ENCODE measurements at places on chromosomes 2 and 18. TPM values are rescaled to one million over a fixed set of nuclear protein-coding genes. Genes with fewer than 3 reads are reported as not detected.

- DNase-seq: no peak
These were observed 55.7 kb downstream of the COA5 start for GRCh38 chr2:98552499-98553179.

DNA sequence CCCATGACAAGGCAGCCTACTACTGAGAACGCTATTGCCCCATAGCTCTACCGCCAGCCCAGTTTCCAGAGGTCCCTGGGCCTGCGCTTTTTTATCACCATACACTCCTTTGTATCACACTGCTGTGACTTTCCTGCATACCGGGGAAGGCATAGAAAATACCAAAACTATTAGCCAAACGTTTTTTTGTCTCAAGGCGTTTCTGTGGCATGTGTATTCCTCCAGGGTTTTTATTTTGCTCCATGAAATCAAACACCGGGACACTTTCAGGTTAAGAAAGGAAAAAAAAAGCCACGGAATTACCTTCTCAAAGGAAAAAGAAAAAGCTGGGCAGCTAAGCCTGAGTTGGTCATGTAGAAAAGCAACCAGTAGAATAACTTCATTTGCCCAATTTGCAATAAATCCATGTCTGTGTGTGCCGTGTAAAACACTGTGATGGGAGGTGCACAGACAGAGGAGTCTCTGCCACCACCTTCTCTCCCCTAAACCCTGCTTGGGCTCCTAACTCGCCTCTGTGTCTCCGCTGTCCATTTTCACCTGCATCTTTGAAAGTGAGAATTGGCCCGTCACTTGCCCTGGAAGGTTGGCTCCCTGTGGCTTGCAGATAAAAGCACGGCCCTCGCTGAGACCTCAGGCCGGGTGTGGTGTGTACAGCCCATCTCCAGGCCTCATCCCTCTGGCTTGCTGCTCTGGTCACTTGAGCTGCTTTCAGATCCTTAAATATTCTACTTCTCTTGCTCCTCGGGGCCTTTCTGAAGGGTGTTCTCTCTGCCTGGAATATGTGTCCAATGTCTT lies 1.7 kb downstream of the AMER3 start:
- no peak for DNase-seq

DNA sequence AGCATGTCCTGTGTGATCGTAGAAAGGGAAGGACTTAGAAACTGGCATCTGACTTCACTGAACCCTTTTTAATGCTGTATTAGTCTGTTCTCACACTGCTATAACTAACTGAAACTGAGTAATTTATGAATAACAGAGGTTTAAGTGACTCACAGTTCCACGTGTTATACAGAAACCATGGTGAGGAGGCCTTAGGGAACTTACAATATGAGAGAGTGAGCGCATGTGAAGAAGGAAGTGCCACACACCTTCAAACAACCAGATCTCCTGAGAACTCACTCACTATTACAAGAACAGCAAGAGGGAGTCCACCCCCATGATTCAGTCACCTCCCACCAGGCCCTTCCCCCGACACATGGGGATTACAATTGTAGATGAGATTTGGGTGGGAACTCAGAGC lies 811.3 kb downstream of the CPS1 start:
- DNase-seq: no peak

The DSEL gene
- total RNA-seq: 0.47 TPM

DNA sequence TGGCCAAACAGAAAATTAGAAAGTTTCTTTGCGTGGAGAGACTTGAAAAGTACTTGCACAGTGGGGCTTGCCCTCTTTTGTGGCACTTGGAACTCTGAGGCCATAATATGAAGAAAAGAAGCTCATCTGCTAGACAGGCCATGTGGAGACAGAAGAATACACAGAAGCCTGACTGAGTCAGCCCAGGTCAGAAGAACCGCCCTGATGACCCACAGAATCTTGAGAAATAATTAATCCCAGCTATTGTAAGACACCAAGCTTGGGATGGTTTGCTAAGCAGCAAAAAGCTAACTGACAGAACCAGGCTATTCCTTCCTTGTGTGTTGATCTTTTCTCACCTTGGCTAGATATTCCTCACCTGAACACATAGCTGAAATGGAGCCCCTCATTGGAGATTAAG lies 33.7 kb downstream of the G6PC2 start:
- no peak for DNase-seq

DNA sequence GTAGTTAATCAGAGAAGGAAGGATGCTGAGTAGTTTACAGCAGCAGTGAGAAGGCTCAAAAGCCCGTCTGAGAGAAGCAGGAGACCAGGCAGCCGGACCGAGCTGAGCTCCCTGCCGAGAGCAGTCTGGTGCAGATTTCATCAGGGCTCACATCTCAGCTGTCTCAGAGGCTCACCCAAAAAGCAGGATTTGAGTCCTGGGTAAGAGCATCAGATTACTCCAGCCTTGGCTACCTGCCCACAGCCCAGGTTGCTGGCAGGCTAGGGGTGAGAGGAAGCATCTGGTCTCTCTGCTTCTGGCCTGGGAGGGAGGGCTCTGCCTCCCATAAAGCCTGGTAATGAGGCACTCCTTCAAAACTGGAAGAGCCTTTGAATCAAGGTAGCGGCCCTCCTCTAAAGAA lies 140.5 kb downstream of the ST6GAL2 start:
- DNase-seq: no peak

- no peak for DNase-seq
These were observed 78.3 kb downstream of the VWC2L start for GRCh38 chr2:214489181-214489580.

DNA sequence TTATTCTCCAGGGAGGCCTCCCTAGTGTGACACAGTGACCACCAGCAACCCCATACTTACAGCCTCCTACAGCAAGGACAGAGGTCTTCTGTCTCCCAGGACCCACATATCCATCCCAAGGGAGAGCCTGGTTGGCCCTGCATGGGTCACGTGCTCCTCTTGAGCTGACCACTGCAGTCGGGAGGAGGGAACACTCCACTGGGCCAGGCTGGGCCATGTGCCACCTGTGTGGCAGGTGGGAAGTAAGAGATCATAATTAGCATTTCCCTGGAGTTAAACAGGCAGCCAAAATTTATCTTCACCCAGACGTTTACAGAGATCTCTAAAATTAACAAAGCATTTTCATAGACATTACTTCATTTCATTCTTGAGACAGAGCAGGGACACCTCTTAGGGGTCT lies 33.4 kb upstream of the MLPH start:
- no peak for DNase-seq

DNA sequence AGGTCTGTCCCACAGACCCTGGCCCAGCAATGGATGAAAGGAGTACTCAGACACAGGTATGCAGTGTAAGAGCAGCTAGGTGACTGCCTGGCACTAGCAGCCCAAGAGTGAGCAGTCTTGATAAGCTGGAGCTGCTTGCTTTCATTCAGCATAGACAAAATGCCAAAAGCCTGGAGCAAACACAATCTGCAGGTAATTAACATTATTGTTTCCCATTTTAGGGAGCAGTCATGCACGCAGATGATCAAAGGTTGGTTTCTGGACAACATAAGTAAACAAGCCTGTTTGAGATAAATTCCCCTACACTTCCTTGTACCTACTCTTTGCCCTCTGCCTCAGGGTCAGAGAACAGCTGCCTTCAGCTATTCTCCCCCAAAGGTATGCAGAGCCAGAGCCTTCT lies 73.7 kb upstream of the MSTN start:
- DNase-seq: peak; percentile 74

The CREG2 gene
- not detected for total RNA-seq

The MEIS1 gene
- 3.1 TPM for total RNA-seq

The KLHL14 gene
- total RNA-seq: not detected

DNA sequence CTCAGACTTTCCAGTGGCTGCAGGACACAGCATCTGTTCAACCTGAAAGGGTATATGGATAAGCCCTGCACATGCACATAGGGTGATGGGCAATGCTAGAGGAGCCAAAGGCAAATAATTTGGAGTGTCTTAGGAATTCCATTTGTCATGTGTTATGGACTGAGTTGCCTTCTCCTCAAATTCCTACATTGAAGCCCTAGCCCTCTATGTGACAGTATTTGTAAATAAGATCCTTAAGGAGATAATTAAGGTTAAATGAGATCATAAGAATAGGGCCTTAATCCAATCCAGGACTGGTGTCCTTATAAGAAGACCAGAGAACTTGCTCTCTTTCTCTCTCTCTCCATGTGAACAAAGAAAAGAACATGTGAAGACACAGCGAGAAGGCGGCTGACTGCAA lies 42.9 kb upstream of the CREG2 start:
- DNase-seq: no peak

DNA sequence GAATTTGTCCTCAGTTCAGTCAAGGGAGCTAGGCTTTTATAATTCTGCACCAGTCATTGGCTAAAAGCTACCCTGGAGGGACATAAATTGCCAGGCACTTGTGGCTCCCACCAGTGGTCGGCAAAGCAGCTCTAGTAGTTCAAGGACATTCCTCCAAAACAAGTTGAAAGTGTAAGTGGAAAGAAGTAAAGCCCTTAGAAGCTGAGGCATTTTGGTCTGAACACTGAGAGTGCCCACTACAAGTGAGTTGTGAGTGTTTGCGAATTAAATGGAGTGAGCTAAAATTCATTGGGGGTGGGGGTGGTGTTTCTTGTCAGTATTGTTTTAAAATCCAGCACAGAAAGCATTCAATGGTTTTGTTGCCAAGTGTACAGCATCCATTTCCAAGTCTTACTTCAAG lies 879.9 kb upstream of the CDH2 start:
- DNase-seq: no peak

The TRAPPC8 gene
- total RNA-seq: 27.7 TPM

- DNase-seq: no peak
These were observed 18.7 kb downstream of the ITPRID2 start for GRCh38 chr2:181910028-181910831.

DNA sequence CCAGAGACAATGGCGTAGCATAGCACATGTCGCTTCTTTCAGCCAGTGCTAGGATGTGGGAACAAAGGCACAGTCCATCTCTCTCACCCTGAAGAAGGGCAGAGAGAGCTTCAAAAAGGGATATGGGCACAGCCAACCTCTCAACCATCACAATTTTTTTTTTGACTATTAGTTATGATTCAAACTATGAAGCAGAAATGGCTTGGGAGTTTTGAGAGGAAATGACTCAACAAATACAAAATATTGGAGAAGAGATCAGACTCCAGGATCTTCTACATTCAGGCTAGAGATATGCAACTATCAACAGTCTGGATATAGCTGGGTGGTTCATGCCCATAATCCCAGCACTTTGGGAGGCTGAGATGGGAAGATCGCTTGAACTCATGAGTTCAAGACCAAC lies 109.1 kb downstream of the MCFD2 start:
- no peak for DNase-seq

The SERPINB2 gene
- total RNA-seq: not detected

- no peak for DNase-seq
These were observed 250.3 kb downstream of the ANAPC1 start for GRCh38 chr2:111633643-111634042.

GRCh38 chr18:64270121-64270520 lies 121.2 kb upstream of the LINC00305 start:
- no peak for DNase-seq

The AGXT gene
- 1.6 TPM for total RNA-seq

The GPR155 gene
- not detected for total RNA-seq

The TTN gene
- total RNA-seq: under 0.01 TPM

DNA sequence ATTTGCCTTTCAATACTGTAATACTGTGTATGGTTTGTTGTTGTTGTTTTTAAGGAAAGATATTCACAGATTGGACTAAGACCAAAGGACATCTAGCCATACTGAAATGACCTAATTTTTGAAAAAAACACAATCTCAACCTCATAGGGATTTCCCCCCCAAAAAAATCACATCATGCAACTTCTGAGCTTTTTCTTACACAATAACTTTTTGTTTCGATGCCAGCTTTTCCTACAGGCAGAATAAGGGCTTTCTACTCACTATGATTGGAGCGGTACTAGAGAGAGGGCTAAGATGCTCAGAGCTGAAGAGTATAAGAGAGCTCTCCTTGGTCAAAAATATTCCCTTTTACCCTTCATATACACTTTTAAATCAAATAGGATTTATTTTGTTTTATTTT lies 32.4 kb upstream of the SLC3A1 start:
- DNase-seq: no peak

- DNase-seq: no peak
These were observed 33.8 kb upstream of the TMEM87B start for GRCh38 chr2:112021290-112021689.

- no peak for DNase-seq
These were observed 455.1 kb upstream of the DDX18 start for GRCh38 chr2:117359266-117359914.

The VSNL1 gene
- not detected for total RNA-seq

The OSBPL6 gene
- not detected for total RNA-seq

GRCh38 chr2:64017811-64018700 lies 1.2 kb downstream of the VPS54 start:
- DNase-seq: peak; percentile 61

The SERPINB12 gene
- total RNA-seq: not detected

The RIT2 gene
- not detected for total RNA-seq

- DNase-seq: no peak
These were observed 26.4 kb upstream of the PGAP1 start for GRCh38 chr2:196952936-196953335.

DNA sequence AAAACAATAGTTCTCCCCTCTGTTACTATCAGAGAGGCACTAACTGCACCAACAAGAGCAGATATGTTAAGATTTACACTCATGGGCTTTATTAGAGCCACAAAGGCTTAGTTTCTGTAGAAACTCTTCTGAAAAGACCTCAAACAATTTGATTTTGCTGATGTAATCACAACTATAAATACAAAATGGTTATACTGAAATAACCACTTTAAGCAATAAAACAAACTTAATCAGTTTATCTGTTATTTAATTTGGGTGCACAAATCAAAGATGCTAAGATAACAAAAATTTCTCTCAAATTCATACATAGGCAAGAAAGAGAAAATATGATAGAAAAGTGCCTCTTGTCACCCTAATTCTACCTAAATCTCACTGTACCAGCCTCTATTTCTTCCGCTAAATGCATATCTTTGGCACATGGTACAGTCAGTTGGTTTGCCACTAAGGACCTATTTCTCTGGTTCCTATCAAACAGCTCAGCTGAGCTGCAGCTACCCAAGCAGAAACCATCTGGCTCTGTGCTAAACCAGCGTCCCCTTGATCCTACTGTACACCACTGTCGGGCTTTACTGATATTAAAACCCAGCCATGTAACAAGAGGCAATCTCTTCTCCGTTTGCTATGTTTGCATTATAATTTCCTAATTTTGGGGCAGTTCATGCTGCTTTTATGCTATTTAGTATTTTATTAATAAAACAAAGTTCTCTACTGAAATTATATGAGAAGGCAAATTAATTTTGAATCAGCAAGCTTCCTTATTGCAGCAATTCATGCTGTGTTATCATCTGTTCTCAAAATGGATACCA lies 60.1 kb downstream of the CWC22 start:
- no peak for DNase-seq

GRCh38 chr2:182073613-182074012 lies 88.0 kb downstream of the PPP1R1C start:
- no peak for DNase-seq

The ZBTB7C gene
- 15.1 TPM for total RNA-seq

- DNase-seq: no peak
These were observed 1.9 kb downstream of the LDLRAD4 start for GRCh38 chr18:13220361-13220991.

- DNase-seq: no peak
These were observed 137.7 kb downstream of the ABCA12 start for GRCh38 chr2:215000721-215001120.

The CCL20 gene
- 0.31 TPM for total RNA-seq

Data from HT-29 (cell line).